Muscle of arm (tissue), 14 donors: ENCODE measurements at places on chromosomes 2 and 18.

- no peak for DNase-seq
These were observed 9.7 kb downstream of the OSR1 start for GRCh38 chr2:19348692-19349091.

- no peak for DNase-seq
These were observed 627 bp downstream of the RNF25 start for GRCh38 chr2:218671097-218671653.

- DNase-seq = no peak
These were observed 317.6 kb upstream of the NCKAP5 start for GRCh38 chr2:133885847-133886246.

- DNase-seq = no peak
These were observed 591.3 kb upstream of the ZNF804A start for GRCh38 chr2:184006998-184007397.

DNA sequence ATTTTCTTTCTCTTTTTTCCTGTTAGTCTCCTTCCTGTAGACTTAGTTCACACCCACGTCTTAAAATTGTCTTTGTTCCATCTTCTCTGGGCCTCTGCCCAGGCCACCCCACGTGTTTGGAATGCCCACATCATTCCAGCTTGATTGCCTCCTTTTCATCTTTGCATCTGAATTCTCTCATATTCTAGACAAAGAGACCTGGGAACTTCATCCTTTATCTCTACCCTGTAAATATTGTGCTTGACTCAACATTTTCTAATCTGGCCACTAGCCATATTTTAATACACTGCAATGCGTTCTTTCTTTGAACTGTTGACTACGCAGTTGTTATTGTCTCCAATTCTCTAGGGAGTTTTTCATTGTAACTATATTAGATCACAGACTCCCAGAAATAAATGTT, 187.5 kb upstream of the NRXN1 start:
- no peak for DNase-seq

DNA sequence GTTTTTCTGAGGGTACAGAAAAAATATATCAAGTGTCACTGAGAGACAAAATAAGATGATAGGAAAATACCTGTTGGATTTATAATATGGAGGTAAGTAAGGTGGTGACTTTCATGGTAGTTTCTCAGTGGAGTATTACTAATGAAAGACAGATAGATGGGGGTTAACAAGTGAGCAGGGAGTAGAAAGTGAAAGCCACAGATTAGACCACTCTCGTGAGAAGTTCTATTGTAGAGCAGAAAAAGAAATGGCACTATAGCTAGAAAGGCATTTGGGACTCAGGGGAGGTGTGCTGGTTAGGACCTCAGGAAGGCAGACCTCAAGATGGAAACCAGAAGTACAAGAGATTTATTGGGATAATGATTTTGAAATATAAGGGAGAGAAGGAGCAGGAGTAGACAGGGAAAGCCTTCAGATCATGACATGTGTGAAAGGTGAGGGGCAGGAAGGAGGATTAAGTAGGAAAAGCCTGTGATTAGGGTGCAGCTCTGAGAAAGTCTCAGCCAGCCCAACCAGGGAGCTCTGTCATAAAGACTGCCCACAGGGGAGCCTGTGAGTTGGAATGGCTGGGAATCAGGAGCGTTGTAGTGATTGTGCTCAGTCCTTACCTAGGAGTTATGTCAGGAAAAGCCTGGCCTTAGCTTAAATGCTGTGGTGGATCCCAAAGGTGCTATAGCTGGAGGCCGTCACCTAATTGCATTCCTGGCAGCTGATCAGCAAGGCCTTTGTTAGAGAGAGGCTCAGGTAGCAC, 198.1 kb downstream of the IKZF2 start:
- DNase-seq = no peak

DNA sequence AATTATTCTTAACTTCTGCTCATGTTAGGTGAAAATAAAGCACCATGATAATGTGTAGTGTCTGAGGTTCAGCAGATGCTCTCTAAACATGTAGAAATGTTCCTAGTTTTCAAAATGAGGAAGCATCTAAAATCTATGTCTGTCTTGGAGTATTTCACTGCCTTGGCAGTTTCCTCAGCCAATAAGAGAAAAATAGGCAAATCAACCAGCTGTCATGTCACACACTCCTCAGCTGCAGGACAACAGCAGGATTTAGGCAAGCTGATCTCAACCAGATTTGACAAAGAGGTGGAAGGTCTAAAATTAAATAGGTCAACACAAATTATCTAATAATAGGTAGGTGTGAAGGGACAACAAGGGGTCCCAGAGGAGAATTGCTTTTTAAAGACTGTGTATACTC, 164.1 kb upstream of the BOD1L2 start:
- no peak for DNase-seq

DNA sequence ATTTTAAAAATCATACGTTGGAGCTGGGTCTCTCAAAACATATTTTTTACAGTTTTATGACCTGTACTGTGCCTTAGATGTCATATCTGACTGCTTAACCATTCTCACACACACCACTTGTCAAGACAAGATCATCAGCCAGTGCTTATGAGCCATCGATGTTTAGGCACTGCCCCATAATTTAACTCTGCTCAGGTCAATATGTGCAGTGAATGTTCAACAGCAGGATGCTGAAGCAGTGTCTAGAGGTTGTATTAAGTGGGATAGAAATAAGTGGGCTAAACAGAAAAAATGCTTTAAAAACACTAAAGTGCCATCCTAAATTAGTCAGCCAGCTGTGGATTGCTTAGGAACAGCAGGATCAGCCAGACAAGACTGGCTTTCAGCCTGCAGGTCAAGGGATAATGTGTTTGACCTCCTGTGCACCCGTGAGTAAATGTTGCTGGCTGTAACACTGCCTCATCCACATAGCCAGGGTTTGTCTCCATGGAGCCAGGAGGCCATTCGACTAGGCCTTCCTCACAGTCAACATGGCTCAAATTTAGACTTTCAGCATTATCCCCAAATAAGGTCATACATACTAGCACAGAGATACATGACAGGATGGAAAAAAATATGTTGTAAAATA, 139.0 kb upstream of the NXPH2 start:
- DNase-seq = peak; percentile 8

- DNase-seq = no peak
These were observed 42.5 kb upstream of the FZD5 start for GRCh38 chr2:207812058-207812725.

- no peak for DNase-seq
These were observed 10.4 kb downstream of the ERFE start for GRCh38 chr2:238169048-238169707.

- no peak for DNase-seq
These were observed 241.2 kb upstream of the KCNJ3 start for GRCh38 chr2:154457286-154457685.
